GM12891 (cell line): ENCODE measurements at places on chromosomes 2 and 18.

DNA sequence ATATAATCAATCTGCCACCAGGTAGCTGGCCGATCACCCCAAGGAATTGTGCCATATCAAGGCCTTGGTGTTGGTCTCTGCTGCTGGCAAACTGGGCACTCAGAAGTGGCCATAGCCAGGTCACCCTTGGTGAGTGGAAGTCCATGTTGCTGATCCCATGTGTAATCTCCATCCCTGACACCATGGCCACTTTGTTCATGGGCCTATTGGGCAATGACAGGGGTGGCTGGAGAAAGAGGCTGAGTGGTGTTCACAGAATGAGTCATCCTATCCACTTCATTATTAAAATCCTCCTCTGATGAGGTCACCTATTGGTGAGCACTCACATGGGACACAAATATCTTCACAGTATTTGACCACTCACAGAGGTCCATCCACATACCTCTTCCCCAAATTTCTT lies 26.7 kb upstream of the CD226 start:
- DNase-seq = no peak

DNA sequence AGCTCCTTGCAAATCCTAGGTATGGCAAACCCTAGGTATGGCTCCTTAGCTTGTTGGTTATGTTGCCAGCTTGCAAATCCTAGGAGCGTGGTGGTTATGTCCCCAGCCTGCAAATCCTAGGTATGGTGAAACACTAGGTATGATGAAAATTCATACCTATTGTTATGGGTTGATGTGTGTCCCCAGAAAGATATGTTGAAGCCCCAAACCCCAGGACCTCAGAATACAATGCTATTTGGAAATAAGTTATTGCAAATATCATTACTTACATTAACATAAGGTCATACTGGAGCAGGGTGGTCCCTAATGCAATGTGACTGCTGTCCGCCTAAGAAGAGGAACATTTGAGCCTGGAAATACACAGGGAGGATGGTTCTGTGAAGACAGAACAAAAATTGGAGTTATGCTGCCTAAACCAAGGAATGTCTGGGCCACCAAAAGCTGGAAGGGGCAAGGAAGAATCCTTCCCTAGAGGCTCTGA lies 220.8 kb downstream of the MYCN start:
- no peak for DNase-seq

DNA sequence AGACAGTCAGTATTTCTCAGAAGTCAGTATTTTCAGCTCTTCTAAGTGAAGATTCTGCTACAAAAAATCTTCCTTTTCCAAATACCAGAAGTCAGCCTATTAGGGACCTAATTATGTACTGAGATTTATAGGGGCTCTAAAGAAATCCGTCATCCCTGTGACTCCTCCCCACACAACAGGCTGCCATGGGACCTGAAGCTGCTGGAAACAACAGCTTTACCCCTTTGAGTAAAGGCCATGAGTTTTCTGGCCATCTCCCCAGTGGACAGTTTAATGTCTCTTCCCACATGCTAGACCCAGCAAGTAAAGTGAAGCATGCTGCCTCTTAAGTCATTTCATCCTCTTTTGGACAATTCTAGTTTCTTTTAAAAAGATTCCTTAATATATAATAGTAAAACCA lies 255.7 kb upstream of the ACVR2A start:
- DNase-seq = no peak

GRCh38 chr18:54843314-54843713 lies 15.0 kb downstream of the RAB27B start:
- DNase-seq = no peak

DNA sequence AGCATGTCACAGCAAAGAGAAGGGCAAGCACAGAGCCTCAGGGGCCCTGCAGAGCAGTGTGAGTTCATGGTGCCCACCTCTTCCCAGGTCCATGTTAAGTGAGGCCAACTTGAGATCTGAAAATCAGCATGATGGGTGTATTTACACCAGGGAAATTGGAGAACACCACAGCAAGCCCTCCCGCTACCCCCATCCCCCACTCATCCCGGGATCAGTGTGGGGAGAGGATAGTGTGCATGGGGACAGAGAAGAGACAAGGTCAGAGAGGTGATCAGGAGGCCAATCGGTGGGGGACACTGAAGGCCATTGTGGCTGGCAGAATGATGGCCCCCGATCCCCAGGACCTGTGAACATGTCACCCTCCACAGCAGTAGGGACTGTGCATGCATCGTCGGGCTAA lies 54.7 kb downstream of the PTGR3 start:
- DNase-seq = no peak

DNA sequence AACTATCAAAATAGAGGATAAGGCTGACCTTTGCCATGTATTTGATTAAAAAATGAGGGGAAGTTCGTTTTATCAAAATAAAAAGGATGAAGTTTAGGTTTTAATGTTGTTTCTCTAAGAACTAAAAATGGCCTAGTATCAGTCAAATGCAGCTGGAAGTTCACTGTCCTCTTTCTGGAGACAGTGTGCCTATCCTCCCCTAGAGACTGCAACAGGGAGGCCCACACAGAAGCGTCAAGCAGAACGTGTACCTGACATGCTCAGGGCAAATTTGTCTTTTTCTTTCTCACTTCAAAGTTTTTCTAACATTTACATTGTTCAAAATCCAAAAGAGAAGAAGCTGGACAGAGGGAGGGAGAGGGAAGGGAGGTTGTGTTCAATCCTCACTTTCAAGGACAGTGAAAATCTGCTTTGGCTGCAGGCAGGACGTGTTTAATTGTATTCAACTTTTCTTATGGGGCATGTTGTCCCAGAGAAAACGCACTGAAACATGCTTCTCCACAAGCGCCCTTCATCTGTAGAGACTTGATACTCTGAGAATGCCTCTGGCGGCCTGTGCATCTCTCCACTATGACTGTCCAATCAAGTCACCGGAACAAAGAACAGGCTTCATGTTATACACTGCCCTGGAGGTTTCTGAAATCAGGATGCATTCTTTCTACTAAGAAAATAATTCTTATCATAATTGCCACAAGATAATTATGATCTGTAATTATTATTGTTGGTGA lies 65.1 kb downstream of the FAM210A start:
- DNase-seq = no peak

DNA sequence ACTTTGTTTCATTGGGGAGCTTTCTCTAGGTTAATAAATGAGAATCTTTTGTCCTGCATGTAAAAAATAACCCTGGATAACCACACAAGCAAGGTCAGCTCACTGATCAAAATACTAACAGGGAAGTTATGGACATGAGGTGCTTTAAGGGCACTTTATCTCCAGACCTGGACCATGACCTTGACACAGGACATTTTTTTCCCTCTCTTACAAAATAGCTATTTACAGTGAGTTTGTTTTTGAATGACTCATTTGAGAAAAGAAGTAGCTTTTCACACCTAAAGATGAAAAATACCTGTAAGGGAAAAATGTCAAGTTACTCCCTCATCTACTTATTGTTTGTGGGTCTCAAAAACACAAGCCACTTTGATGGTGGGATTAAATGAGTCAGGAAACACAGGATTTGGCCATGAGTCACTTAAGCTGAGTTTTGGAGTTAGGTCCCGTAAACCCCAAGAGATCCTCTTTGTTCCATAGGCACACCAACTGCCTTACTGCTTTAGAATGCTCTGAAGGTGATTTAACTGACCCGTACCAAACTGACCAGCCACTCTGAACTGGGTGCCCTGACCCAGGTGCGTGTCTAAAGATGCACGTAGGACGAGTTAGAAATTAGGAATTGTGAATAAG lies 479.3 kb upstream of the NXPH2 start:
- DNase-seq = no peak
